ENCODE measurements at places on chromosomes 5 and 9. TPM values are rescaled to one million over a fixed set of nuclear protein-coding genes. Genes with fewer than 3 reads are reported as not detected.

DNA sequence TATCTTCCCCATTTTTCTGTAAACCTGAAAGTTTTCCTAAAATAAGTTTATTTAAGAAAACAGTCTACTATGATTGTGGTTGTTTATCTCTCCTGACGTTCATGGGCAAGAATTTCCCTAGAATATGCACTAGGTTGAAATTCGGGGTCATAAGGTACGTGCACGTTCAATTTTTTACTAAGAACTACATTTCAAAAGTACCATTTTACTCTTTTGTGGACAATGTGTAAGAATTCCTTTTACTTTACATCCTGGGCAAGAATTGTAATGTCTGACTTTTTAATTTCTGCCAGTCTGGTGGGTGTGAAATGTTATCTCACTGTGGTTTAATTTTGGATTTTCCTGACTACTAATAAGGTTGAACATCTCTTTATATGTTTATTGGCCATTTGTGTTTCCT is 12.4 kb downstream of the IL5 start:
- DNase-seq = no peak

SV2C gene
- not detected for total RNA-seq

IL13 gene
- total RNA-seq = not detected

DNA sequence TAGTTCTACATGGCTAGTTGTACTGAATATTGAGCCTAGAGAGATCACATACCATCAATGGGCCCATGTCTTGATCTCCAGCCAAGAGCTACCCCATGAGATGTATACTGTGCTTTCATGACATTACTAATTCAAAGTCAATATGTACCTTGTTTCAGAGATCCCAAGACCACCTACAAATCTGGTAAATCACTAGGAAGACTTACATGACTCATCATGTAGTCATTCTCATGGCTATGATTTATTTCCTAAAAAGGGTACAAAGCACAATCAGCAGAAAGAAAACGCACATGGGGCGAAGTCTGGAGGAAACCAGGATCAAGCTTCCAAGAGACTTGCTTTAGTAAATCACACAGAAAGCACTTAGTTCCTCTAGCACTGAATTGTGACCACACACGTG is 103.0 kb downstream of the PCSK5 start:
- DNase-seq = peak; percentile 40

DNA sequence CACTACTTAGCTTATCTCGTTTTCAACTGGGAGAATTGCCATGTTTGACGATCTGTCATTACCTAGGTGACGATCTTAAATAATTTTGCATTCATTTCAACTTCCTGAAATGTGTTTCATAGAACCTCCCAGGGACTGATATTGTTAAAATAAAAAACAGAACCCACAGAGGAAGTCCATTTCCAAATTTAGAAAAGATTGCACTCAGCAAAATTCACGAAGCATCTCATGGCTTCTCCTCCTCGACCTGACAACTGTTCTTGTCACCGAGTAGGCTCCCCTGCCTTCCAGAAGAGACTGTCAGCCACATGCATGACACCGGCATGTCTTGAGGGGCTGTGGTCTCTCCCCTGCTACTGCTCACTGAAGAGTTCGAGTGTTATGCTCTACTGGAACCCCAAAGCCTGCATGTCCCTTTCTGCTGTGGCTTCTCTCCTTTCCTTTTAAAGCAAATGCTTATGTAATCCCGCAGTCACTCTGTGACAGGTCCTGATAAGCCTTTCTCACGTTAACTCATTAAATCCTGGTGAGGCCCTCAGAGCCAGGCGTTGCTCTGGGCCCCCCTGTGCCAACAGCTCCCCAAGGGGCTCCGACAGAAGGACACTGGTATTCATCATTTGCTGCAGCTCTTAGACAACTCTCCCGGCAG is 26.8 kb upstream of the ANKRD33B start:
- no peak for DNase-seq

NMUR2 gene
- not detected for total RNA-seq

- DNase-seq = no peak
These were observed 77.6 kb upstream of the CEP78 start for GRCh38 chr9:78158286-78158685.

SPATA31D4 gene
- not detected for total RNA-seq

All from epithelial cell of proximal tubule (primary cell).